Stimulated activated CD4-positive, alpha-beta T cell treated with anti-CD3 and anti-CD28 coated beads, Interleukin-1b, Interleukin-23, amount 100 ng/mL, for 1 hour (primary cell): ENCODE measurements at places on chromosomes 5 and 9.

DNA sequence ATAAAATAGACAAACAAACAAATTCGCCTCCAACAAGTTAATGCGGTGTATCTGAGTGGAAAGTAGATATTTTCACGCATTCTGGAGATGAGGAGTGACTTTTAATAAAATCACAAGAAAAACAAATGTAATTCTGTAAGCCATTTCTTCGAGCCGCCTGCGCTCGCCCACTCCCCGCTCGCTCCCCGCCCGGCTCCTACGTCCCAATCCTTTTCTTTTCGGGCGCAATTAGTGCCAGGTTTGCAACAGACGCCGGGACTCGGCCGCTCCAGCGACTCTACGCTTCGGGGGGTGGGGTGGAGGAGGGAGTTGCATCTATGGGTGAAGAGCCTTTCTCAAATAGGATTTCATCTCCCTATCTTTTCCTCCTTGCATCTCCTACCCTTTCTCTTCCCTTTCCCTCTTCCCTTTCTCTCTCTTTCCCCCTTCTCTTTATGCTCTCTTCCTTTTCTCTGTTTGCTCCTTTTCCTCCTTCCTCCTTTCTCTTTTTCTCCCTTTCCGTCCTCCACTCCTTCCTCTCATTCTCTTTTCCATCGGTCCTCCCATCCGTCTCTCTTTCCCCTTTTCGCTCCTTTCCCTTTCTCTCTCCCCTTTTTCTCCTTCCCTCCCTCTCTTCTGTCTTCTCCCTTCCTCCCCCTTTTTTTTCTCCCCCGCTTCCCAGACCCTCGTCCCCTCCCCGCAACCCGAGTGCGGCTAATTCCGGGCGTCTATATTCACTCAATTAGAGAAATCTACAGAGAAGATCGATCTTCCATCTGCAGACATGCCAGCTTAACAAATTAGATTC, 6.1 kb upstream of the OTP start:
- DNase-seq = no peak

DNA sequence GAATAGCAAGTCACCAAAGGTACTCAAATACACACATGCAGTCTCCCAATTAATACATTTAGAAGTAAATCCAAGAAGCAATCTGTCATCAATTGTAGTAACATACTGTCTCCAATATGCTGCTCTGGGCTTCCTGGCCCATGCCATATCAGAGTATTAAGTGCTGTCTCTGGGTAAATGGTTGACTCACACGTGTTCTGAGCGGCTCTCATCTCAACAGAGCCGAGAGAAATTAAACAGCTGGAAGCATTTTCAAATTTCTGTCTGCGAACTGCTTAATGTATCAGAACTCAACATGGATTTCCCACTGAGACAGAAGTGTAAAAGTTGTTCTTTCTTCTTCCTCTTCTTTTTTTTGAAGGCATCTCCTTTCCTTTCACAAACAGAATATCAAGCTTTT, 247.3 kb upstream of the TAS2R1 start:
- DNase-seq = no peak

DNA sequence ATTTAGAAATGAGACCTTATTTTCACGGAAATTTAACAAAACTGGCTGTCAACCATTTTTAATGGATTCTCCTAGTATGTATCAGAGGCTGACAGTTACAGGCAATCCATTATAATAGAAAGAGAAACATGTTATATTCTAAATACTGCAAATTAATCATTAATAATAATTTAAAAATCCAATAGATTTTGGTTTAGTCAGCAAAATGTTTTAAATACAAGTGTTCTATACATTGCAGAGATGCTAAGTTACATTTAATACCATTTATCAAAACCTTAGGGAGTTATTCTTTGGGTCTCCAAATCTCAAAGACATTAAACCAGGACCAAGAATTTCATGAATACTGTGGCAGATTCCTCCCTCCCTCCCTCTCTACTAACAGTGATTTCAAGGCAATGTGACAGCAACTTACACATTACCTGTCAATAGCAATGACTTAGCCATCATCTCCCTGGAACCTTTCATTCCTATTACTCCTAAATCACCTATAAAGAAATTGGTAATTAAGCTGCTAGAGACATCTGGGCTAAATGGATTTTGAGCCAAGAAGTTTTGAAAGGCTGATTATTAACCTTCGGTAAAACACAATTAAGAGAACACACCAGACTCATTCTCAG, 768.5 kb upstream of the DMAC1 start:
- no peak for DNase-seq

DNA sequence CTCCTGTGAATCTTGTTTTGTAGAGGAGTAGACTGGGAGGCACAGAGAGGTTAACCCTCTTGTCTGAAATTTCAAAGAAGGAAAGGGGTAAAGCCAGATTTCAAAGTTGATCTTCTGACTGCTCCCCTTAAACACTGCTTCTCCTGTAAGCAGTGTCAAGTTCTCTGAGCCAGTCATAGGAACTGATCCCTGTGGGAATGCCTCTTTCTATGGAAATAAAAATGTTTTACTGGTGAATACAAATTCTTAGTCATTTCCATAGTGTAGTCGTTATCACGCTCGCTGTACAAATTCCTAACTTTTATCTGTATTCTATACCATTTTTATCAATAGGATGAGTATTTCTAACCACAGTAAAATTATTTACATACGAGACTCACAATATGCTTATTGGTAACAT, 66.3 kb upstream of the PRRC1 start:
- no peak for DNase-seq

GRCh38 chr5:34626036-34626435, 30.1 kb upstream of the RAI14 start:
- DNase-seq = no peak

GRCh38 chr9:137115394-137116026, 977 bp upstream of the DPP7 start:
- DNase-seq = no peak

DNA sequence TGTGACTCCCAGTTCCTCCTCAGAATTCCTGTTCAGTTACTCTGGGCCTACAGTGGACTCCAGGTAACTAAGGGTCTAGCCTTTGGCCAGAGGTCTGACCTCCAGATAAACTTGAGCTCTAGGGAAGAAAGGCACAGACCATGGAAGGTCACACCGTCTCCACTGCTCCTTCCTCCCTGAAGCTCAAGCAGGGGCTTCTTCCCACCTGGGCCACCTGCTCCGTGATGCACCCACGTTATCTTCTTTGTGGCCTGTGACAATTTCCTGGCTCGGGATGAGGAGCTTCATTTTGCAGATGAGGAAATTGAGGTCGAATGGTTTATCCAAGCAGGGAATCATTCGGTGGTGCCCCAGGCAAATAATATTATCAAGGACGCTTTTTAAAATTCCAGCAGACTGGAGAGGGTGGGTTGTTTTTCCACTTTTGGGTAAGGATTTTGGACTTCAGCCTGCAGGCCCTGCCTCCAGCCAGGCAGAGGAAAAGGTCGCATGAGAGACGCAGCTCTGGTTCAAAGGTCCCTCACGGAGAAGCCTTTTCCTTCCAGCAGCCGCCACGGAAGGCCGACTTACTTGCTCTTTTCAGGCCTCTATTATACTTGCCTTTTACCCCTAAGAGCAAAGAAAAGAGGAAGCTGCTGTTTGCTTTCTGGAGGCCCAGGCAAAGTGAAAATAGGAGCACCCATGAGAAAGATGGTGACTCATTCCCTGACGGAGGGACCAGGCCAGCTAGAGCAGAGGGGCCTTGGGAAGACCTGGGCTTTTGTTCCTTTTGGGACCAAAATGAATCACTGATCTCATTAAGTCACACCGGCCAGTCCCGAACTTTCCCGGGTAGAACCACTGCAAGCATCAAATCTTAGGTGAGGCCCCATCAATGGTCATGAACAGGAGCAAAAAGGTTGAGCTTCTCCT, 22.8 kb upstream of the DUSP1 start:
- DNase-seq = no peak

- no peak for DNase-seq
Measured at GRCh38 chr9:123131258-123131657, 97.8 kb downstream of the GPR21 start.

DNA sequence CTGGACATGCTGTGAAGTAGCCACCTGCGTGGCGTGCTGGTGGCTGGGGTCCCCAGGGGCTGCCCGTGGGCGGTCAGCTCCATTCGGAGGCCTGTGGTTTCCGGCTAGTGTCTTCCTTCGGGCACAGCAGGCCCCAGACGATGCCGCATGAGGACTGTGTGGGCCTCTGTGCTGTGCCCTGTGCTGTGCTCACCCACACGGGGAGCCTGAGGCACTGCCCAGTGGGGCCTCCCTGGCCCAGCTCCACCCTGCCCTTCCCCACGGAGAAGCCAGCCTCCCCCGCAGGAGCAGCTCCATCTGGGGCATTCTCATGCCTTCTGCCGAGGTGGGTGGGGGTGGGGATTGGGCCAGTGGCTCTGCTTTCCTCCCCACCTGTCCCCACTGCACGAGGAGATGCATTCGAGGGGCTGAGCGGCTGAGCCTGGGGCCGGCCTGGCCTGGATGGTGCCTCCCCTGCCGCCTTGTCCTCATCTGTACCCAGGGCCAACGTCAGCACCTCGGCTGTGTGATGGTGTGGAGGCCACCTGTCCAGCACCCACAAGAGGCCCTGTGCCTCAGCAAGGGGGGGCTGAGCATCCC, 24.2 kb downstream of the RXRA start:
- DNase-seq = no peak

DNA sequence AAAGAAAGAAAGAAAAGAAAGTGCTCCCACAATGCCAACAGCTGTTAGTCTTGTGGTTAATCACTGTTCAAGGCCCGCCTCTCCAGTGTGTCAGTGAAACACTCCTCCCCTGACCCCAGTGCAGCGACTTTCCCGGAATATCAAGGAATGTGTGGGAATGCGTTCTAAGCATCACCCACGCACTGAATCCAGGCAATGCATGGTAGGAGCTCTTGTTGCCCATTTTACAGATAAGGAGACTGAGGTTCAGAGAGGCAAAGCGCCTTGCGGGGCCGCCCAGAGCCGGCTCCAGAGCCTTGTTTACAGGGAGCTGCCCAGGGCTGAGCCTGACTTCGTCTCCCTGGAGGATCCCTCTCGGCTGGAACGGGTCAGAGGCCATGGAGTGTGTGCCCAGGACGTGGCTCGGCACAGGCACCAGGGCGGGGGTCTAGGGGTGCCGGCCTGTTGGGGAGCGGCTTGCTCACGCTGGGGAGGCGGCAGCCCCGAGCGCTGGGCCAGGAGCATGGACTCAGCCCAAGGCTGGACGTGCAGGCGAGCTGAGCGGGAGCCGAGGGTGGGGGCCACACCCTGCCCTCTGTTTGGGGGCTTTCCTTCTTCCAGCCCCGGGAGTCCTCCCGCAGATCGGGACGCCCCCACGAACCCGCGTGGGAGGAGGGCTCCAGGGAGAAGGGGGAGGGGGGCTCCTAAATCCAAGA, 823 bp downstream of the ST6GALNAC6 start:
- no peak for DNase-seq

DNA sequence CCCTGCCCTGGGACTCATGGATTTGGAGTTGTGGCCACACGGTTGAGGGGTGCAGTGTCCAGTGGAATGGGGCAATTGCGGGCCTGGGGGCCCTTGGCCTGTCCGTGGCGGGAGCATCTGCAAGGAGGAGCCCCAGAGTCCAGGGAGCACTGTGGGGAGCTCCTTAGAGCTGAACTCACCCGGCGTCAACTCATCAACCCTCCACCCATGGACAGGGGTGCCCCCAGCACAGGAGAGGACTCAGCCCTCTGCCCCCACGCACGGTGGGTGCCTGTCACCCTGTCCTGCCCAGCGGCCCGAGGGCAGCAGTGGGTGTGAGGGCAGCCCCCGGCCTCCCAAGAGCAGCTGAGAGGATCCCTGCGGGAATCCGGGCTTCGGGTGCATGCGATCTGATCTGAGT, 550 bp upstream of the SLC6A18 start:
- DNase-seq = no peak

DNA sequence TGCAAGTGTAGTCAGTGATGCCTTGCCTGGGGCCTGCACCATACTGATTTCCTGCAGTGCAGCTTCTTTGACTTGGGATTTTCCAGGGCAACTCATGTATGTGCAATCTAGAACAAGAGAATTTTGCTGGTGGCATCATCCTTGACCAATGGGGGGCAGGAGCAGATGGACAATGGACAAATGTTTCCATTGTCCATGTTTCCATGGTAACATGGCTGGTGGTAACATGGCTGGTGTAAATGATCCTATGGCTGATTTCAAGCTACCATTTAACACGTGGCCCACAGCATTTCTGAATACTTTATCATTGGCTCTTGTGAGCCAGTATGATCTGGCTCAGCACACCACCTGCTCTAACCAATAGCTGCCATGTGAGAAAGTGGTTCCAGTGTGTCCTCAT, 130.1 kb upstream of the OSMR start:
- no peak for DNase-seq

DNA sequence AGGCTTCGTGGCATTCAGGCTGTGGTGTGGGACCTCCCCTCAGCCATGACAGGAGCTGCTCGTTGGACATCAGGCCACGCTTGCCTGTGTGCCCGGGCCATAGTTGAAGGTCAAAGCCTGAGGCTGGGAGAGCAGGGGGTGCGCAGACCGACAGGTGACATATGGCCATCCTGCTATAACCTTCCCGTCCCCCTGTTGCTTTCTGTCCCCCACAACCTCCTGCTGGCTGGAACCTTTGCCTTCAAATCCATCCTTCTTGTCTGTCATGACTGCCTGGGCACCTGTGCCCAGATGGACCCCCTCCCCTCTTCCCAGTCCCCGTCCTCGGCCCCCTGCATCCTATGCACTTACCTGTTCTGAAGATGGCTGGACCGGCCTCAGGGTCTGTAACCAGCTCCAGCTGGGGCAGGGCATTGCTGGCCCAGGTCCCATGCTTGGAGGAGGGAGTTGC, 83.2 kb downstream of the WNK2 start:
- DNase-seq = no peak

GRCh38 chr5:14735944-14736343, 71.4 kb downstream of the OTULIN start:
- no peak for DNase-seq

DNA sequence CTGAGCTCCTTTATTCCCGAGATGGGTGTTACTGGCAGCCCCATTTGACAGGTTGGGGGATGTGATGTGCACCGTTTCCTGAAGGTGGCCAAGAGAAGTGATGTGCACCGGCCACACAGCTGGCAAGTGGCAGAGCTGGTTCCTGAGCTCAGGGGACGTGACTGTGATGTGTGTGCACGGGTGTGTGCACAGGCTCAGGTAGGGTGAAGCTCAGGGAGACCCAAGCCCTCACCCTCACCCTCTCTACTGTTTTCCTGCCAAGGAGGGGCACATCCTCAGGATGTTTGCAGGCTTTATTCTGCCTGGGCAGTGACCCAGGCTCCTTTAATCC, 56.6 kb downstream of the WWC1 start:
- DNase-seq = no peak

GRCh38 chr5:66702426-66702825, 106.2 kb downstream of the MAST4 start:
- DNase-seq = no peak
